Smooth muscle cell of bladder (primary cell): ENCODE measurements at places on chromosomes 11 and 22. TPM values are rescaled to one million over a fixed set of nuclear protein-coding genes. Genes with fewer than 3 reads are reported as not detected.

The KCNA4 gene
- total RNA-seq = not detected in 2 replicates

The HEPN1 gene
- total RNA-seq = not detected in 2 replicates

The SCO2 gene
- total RNA-seq = 0.57 and 1.6 TPM in 2 replicates

The BLID gene
- 4.3 and 5.9 TPM in 2 replicates for total RNA-seq

The PLAAT4 gene
- 15.8 and 23.9 TPM in 2 replicates for total RNA-seq

The AMOTL1 gene
- 32.1 and 49.5 TPM in 2 replicates for total RNA-seq

The C22orf31 gene
- 0.14 TPM in 1 of 2 replicates, not detected in the other for total RNA-seq

The VSIG10L2 gene
- 0.14 TPM in 1 of 2 replicates, not detected in the other for total RNA-seq

The PLEKHA7 gene
- total RNA-seq = under 0.01 and 0.18 TPM in 2 replicates

The CHCHD10 gene
- total RNA-seq = 2.8 and 6.0 TPM in 2 replicates

The ZNF214 gene
- total RNA-seq = 6.7 and 6.8 TPM in 2 replicates

The ZFTA gene
- total RNA-seq = 7.4 and 10.2 TPM in 2 replicates

The BIK gene
- total RNA-seq = not detected in 2 replicates

The LUZP2 gene
- 0.09 and 0.14 TPM in 2 replicates for total RNA-seq

The GAL3ST1 gene
- 0.18 and 0.43 TPM in 2 replicates for total RNA-seq

The FIBIN gene
- 51.4 and 136 TPM in 2 replicates for total RNA-seq

The UPB1 gene
- 0.18 TPM in 1 of 2 replicates, not detected in the other for total RNA-seq

The FAM83F gene
- total RNA-seq = under 0.01 and 0.09 TPM in 2 replicates

The OVOL1 gene
- total RNA-seq = not detected in 2 replicates

The SCUBE2 gene
- 1.7 and 4.4 TPM in 2 replicates for total RNA-seq

The TECTA gene
- 0.28 and 0.37 TPM in 2 replicates for total RNA-seq

The OR51B5 gene
- 0.18 and 0.28 TPM in 2 replicates for total RNA-seq

The A4GALT gene
- 13.7 and 20.6 TPM in 2 replicates for total RNA-seq

The ART5 gene
- total RNA-seq = 0.37 TPM in 1 of 2 replicates, not detected in the other

The MYO7A gene
- under 0.01 and 0.09 TPM in 2 replicates for total RNA-seq

The WNT11 gene
- total RNA-seq = 0.28 and 1.1 TPM in 2 replicates

The SERPIND1 gene
- 0.14 TPM in 1 of 2 replicates, not detected in the other for total RNA-seq

The MS4A4E gene
- not detected in 2 replicates for total RNA-seq

The DNAJB7 gene
- total RNA-seq = not detected in 2 replicates
